ENCODE measurements at places on chromosomes 4 and X.

GRCh38 chr4:85783900-85784299 lies 308.9 kb downstream of the ARHGAP24 start:
- no peak for DNase-seq

DNA sequence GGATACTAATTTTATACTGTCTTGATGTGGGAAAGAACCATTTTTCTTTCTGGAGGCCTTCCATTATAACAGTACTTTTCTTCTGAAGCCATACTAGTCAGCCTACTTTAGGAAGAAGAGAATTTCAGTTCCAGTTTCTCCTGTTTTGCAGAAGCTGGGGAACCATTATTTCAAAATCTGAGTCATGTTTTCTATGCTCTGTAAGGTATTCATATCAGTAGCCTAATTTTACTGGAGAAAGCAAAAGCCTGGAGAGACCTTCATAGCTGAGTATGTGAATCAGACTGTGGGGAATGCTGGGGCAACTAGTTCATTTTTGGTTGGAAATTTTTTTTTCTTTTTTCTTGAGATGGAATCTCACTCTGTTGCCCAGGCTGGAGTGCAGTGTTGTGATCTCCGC lies 22.4 kb downstream of the AFF1 start:
- no peak for DNase-seq

GRCh38 chr4:53500546-53500945 lies 90.7 kb downstream of the LNX1 start:
- no peak for DNase-seq

DNA sequence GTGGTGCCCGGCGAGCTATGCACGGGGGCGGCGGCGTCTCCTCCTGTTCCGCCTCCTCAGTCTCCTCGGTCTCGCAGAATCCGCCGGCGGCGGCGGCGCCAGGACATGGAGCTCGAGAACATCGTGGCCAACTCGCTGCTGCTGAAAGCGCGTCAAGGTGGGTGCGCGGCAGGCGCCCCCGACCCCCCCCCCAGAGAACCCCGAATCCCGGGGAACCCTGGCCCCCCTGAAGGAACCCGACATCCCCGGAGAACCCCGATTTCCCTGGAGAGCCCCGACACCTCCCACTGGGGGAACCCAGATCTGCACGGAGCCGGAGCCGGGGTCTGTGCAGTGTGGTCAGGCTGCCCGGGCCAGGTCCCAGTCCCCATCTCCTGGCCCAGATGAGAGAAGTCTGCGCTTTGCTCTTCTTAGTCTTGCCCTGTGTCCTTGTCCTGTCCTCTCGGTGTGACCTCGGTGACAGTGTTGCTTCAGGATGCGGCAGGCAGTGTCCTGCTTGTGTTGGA lies 648 bp downstream of the GRK4 start:
- DNase-seq, result no peak

DNA sequence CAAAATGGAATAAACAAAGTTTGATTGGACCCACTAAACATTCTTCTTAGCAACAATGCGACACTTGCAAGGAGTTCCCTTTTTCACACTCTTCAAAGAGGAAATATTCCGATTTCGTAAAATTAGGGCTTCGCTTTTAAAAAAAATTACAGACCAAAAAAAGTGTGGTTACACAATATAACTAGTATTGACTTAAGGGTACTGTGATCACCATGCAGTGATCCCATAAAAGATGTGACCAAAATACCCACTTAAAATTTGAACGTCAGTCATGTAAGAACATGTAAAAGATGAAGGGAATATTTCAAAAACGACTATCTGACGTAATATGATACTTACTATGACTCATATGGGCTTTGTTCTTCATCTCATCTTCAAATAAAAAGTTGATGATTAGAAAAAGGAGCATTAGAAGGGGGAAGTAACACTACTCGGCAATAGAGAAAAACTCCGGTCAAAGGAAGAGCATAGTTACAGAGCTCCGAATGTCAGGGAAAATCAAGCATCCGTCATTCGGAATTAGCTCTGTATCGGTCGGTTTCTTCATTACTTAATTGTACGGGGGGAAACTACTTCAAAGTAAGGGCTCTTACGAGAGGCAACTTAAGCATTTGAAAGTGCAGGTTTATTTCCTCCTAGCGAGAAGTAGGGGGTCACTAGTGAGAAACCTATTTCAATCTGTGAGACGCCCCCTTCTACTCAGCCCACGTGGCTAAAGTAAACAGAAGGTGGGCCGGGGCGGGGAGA lies 1.3 kb upstream of the TET2 start:
- no peak for DNase-seq

Data from AG09319 (cell line).